ENCODE measurements at places on chromosomes 5 and 9.

GRCh38 chr5:64690104-64690416 is 243 bp upstream of the SHISAL2B start:
- no peak for DNase-seq

DNA sequence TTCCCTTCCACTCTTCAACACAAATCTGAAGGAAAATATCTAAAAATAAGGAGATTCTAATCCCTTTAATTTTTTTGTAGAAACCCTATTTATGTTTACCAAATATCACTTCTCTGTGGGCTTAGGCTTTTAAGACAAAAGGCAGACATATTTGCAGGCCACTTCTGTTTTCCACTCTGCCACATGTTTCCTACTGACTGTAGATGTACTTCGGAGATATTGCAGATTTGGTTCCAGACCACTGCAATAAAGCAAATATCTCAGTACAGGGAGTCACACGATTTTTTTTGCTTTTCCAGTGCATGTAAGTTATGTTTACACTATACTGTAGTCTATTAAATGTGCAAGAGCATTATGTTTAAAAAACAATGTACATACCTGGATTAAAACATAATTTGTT is 219.0 kb downstream of the SREK1 start:
- DNase-seq = no peak

- no peak for DNase-seq
Observed at GRCh38 chr5:42593591-42593990, 163.0 kb upstream of the CCDC152 start.

GRCh38 chr5:144422018-144422727 is 251.5 kb downstream of the KCTD16 start:
- no peak for DNase-seq

- no peak for DNase-seq
Observed at GRCh38 chr5:146623666-146624065, 107.7 kb upstream of the GPR151 start.

- no peak for DNase-seq
Observed at GRCh38 chr5:96067894-96068614, 106.4 kb upstream of the ELL2 start.

GRCh38 chr5:65722575-65723403 is 784 bp downstream of the NLN start:
- no peak for DNase-seq

- no peak for DNase-seq
Observed at GRCh38 chr9:110427497-110428104, 89.9 kb upstream of the TXNDC8 start.

DNA sequence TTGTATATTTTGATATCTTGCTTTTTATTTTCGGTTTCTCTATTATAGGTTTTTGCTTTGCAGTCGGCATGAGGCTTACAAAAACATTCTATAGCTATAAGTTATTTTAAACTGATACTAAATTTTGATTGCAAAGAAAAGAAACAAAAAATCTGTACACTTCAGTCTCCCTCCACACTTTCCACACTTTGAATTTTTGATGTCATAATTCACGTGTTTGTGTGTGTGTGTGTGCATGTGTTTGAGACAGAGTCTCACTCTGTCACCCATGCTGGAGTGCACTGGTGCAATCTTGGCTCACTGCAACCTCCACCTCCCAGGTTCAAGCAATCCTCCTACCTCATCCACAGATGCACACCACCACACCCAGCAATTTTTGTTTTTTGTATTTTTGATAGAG is 124.9 kb downstream of the MRPS30 start:
- no peak for DNase-seq

All from activated T-helper 1 cell treated with Interleukin-2 at 50 U/mL for 16 hours (primary cell).